D341Med (cell line): ENCODE measurements at places on chromosomes 11 and 22.
A peak's percentile ranks its signal among the peaks of the same experiment; 100 is the strongest.

DNA sequence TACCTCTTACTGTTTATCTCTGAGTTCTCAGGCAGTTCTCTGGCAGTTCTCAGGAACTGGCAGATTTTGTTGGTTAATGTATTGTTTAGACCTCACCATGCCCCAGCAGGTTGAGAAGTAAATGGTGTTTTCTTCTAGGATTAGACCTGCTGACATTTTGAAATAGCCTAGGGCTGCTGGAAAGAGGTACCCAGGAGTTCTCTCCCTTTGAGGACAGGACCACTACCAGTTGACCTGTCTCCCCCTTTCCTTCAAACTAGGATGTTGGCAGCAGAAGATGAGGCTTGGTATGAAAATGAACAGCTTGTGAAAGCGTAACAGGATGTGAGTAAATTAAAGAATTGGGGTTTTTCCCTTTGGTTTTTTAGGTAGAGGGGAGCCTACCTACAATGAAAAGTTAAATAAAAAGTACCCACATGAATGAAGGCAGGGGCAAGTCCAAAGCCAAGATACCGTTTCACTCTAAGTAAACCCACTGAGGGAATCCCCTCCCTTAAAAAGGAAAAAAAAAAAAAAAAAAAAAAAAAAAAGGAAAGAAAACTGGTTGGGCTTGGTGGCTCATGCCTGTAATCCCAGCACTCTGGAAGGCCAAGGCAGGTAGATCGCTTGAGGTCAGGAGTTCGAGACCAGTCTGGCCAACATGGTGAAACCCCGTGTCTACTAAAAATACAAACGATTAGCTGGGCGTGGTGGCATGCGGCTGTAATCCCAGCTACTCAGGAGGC is 96.2 kb downstream of the PDHX start:
- no peak for DNase-seq

DNA sequence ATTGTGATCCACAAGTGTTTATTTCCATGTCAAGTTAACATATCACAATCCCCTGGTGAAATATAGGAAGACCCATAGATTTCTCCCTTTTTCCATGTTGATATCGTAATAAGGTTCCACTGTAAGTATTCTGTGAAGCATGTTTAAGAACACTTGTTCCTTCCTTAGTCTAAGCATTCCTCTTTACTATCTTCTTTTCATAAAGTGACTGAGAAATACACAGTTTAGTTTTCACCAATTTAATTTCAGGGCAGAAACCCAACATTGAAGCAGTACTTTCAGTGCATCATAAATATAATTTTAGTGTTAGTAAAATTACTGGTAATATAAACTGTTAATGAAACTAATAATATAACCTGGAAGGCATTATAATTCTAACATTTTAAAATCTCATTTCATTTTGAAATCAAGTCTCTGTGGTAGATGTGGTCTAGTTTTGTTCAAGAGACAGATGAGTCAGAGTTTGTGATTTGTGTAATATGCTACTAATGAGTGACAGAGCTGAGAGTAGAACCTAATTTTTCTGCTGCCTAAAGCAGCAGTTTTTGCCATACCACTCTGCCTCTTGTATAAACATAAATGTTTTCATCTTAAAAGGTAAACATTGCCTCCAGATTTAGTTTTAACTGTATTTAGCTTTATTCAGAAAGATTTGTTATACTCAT is 79.4 kb downstream of the ATM start:
- no peak for DNase-seq

DNA sequence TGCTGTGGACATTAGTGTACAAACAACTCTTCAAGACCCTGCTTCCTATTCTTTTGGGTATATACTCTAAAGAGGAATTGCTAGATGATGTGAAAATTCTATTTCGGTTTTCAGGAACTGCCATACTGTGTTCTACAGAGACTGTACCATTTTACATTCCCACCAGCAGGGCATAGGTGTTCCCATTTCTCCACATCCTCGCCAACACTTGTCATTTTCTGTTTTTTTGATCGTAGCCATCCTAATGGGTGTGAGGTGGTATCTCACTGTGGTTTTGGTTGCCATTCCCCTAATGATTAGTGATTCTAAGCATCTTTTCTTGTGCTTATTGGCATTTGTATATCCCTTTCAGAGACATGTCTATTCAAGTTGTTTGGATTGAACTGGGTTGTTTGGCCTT is 29.8 kb upstream of the GRK3 start:
- DNase-seq: no peak

DNA sequence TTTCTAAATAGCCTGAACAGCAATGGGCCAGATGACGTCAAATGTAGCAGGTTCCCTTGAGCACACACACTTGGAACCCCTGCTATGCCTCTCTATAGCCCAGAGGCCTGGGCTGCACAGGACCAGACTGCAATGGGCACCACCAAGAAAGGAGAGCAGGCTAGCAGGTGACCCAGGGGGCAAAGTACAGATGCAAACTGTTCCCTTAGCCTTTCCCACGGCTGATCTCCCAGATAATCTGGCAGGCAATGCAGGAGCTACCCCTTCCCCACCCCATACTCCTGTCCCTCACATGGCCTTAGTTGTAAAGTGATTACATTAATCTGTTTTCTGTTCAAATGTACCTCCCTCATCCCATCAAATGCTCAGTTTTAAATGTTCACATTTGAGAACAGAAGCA is 41.3 kb downstream of the SMCO4 start:
- DNase-seq: no peak

GRCh38 chr22:27801616-27802345 is at the start of gene MN1:
Gene MN1 (minus strand): TSS chr22:27801756. CDS start chr22:27800543, 1,213 bp downstream.
- peak; percentile 59 for DNase-seq

DNA sequence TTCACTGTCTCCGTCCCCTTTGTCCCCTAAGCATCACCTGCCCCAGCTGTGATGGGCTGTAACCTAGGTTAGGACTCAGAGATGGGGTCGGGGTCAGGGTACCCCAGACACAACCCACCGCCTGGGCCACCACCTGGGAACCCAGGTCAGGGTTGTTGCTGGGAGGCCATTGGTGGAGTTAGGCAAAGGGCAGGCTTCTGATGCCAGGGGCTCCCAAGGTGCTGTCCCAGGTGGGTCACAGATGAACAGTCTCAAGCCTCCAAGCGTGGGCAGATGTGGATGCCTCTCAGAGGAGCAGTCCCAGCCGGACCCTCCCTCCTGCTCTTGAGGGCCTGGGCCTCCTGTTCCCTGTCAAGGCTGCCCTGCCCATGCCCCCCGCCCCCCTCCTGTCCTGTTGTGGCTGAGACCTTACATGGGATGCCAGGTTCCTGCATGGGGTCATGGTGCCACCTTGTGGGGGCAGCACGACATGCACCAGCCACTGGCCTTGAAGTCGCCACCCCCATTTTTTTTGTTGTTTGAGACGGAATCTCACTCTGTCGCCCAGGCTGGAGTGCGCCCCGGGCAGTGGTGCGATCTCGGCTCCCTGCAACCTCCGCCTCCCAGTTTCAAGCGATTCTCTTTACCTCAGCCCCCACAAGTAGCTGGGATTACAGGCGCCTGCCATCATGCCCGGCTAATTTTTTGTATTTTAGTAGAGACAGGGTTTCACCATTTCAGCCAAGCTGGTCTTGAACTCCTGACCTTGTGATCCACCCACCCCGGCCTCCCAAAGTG is 12.1 kb downstream of the GATD1 start:
- peak; percentile 83 for DNase-seq

- DNase-seq: no peak
Observed at GRCh38 chr11:995044-995751, 41.3 kb downstream of the MUC6 start.

DNA sequence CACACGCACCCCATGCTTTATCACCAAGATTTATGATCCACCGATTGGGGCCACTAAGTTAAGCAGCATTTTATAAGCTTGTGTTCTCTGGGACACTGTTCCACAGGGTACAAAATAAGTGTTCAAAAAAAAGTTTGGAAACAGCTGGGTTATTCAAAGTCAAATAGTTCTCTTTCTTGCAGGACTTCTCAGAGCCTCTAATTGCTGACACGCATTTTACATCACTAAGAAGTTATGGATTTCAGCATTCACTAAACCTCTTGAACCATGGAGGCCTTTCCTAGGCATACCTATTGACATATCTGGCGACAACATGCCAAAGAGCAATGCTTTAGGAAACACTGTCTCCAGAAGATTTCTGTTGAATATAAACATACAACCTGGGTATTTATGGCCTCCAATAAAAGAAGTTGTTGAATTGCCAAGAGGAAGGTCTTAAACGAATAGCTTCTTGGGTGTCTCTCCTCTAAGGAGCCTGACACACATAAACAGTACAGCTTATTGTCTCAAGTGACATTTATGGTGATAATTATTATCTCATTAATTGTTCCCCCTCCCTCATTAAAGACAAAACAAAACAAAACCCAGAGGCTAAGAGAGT is 147.1 kb upstream of the ARHGAP20 start:
- DNase-seq: no peak

DNA sequence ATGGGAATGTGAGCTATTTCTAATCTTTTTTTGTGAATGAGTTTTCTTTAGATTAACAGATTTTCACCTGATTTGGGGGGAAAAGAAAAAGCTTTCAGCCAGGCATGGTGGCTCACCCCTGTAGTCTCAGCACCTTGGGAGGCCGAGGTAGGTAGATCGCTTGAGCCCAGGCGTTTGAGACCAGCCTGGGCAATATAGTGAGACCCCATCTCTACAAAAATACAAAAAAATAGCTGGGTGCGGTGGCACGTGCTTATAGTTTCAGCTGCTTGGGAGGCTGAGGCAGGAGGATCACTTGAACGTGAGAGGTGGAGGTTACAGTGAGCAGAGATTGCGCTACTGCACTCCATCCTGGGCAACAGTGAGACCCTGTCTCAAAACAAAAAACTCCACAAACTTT is 92.2 kb downstream of the HSD17B12 start:
- DNase-seq: no peak

GRCh38 chr11:92977401-92977800 is 8.0 kb downstream of the MTNR1B start:
- no peak for DNase-seq

- DNase-seq: no peak
Observed at GRCh38 chr22:30183271-30183670, 63.3 kb downstream of the LIF start.

- DNase-seq: no peak
Observed at GRCh38 chr11:19627566-19627965, 85.1 kb upstream of the NAV2 start.

DNA sequence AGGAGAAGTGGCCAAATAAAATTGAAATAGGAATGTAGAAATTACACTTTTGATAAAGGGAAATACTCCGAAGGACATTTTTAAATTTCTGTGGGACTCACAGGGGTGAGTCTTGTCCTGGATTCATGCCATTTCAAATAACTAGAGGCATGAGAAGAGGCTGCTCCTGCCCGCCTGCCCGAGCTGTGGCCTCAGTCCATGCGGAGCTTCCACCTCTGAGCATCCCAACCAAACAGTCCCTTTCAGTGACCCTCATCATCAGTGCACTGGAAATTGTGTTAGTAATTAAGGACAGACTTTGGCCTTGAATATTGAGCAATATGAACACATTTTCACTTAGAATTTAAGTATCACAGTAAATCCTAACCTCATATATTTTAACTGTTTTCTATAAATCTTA is 25.6 kb downstream of the GRIA4 start:
- no peak for DNase-seq
